ENCODE measurements at places on chromosomes 11 and 22.
A peak's percentile ranks its signal among the peaks of the same experiment; 100 is the strongest.

DNA sequence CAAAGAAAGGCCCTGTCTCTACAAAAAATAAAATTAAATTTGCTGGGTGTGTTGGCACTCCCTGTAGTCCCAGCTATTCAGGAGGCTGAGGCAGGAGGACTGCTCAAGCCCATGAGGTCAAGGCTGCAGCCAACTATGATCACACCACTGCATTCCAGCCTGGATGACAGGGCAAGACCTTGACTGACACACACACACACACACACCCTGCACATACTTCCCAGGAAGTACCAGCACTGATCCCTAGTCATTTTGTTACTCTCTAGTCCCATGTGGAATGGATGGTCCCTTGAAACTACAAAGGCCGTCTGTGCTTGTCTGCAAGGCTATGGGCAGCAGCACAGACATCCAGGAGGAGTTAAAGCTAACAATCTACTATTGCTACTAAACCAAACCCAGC lies 59.7 kb upstream of the CYP2D6 start:
- DNase-seq = no peak

DNA sequence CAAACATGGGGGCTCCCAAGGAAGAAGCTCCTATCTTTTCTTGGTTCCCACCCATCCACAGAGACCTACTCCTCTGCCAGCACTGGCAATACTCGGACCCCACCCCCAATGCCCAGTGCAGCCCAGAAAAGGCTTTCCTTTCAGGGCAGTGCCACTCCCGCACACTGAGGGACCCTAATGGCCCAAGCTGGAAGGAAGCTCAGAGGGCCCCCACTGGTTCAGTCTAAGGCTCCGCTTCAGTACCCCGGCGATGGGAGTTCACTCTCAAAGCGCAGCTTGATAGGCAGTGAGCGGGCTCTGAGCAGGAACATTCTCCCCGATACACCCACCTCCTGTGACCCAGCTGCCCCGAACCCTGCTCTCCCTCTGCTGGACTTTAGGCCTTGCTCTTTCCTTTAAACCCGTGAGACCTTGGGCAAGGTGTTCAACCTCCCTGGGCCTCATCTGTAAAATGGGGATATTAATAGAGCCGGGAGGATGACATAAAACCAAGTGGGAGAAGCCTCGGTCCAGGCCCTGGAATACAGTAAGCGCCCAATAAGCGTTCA lies 48.4 kb downstream of the CHRDL2 start:
- DNase-seq = no peak

- no peak for DNase-seq
Observed at GRCh38 chr22:30288419-30289140, 725 bp downstream of the CASTOR1 start.

GRCh38 chr11:58075781-58076180 lies 45.0 kb downstream of the OR6Q1 start:
- no peak for DNase-seq

DNA sequence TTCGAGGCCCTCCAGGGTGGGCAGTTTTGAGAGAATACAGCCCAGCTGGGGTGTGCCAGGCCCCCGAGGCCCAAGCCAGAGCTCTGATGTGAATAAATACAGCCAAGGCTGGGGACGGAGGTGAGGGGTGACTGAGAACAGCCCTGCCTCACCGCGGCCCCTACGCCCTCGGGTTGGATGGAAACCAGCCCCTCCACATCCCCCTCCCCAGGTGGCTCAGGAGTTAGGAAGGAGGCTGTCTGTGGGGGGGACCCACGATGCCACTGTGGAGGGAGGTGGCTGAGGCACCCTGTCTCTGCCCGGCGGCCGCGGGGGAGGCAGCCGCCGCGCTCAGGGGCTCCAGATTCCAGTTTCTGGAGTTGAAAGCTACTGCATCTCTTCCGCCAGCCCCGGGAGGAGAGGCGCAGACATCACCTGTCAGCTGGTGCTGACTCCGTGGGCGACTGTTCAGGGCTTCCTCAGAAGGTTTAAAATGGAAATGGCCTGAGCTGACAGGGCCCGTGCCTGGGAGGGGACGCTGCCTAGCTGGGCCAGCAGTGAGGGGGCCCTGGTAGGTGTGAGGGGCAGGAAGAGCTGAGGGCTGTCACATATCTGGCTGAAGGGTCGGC lies 1.4 kb downstream of the FLRT1 start:
- no peak for DNase-seq

DNA sequence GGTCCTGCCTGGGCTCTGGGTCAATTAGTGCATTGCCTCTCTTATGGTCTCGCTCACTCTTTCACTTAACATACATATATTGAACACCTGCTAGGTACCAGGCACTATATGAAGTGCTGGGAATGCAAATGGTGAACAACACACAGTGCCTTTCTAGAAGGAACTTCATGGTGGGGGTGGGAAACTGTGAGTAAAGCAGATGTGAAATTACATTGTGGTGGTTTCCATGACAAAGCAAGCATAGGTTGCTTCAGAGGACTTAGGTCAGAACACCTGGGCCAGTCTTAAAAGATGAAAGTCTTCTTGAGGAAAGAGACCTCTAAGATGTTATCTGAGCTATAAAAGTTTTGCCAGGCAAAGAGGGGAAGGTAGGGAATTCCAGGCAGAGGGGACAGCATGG lies 231.3 kb downstream of the BUD13 start:
- no peak for DNase-seq

- DNase-seq = peak; percentile 59
Observed at GRCh38 chr11:68383976-68384501, 71.6 kb downstream of the LRP5 start.

DNA sequence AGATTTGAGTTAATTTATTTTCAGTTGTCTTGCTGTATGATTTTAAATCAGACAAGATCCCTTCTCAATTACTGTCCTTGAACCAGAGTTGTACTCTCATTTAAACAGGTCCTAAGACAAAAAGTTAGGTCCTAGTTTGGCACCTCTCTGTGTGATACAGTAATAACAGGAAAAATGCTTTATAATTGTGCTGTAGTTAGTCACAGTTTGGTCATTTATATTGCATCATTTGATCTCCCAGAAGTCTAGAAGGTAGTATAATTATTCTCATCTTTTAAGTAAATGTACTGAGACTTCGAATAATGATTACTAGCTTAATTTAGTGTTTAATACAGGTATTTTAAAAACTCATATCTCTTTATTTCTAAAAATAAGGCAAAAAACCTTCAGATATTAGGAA lies 18.1 kb upstream of the LUZP2 start:
- DNase-seq = no peak

GRCh38 chr11:13668957-13669521 lies 571 bp downstream of the FAR1 start:
- DNase-seq = peak; percentile 68

DNA sequence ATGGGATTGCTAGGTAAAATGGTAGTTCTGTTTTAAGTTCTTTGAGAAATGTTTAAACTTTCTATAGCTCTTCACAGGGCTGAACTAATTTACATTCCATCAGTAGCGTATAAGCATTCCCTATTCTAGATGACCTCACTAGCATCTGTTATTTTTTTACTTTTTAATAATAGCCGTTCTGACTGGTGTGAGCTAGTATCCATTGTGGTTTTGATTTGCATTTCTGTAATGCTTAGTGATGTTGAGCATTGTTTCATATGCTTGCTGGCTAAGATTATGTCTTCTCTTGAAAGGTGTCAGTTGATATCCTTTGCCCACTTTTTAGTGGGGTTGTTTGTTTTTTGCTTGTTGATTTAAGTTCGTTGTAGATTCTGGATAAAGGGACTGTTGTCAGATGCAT lies 35.9 kb downstream of the MMP27 start:
- DNase-seq = no peak

- DNase-seq = no peak
Observed at GRCh38 chr22:17370026-17370765, 936 bp downstream of the CECR2 start.

GRCh38 chr11:67441098-67441563 lies 2.1 kb downstream of the CORO1B start:
- no peak for DNase-seq

GRCh38 chr11:9263840-9264315 lies 1.3 kb downstream of the DENND5A start:
- peak; percentile 65 for DNase-seq

GRCh38 chr11:65584723-65585171 lies 8.9 kb downstream of the EHBP1L1 start:
- DNase-seq = no peak

DNA sequence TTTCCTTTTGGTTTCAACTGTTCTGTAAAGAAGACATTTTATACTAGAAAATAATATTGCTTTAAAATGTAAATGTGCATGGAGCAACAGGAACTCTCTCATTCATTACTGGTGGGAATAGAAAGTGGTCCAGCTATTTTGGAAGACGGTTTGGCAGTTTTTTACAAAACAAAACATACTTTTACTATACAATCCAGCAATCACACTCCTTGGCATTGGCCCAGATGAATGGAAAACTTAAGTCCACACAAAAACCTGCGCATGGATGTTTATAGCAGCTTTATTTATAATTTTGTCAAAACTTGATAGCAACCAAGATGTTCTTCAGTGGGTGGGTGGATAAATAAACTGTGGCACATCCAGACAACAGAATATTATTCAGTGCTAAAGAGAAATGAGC lies 49.9 kb upstream of the SEPTIN5 start:
- no peak for DNase-seq

- no peak for DNase-seq
Observed at GRCh38 chr11:72687326-72687725, 13.1 kb upstream of the PDE2A start.

- DNase-seq = peak; percentile 28
Observed at GRCh38 chr11:86551288-86552092, 120.9 kb downstream of the ME3 start.

GRCh38 chr22:48249713-48250268 lies 1487.3 kb downstream of the TBC1D22A start:
- no peak for DNase-seq

- DNase-seq = no peak
Observed at GRCh38 chr11:132475026-132475425, 1057.3 kb downstream of the OPCML start.

GRCh38 chr22:46731246-46732040 lies 6.6 kb downstream of the CERK start:
- no peak for DNase-seq

DNA sequence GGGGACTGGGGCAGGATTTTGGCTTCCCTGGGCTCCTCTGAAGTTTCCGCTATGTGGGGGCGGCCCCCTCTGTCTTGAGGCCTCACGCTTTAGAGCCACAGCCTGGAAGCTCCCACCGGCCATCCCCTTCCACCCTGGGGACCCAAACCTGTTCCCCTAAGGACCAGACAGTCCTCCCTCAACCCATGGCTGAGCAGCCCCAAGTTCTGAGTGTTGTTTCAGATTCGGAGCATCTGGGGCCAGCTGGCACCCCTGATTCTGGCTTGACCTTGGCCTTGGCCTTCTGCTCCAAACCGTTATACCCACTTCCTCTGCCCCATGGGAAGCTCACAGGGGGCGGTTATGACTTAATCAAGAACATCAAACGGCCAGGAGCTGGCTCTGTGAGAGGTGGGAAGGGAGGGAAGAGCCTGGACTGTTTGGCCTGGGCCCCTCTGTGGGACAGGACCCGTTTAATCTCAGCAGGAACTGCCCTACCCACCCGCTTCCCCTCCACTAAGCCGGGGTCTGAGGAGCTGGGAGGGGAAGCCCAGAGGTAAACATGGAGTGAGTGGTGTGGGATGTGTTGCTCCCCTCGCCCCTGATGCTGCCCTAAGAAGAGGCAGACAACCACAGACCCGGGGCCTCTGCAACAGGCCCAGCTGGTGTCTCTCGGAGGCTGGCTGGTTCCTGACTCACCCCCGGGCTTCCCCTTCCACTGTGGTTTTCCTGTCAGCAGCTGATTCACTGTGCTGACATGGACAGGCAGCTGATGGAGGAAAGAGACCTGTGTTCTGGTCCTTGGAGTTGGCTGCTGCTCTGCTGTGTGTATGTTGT lies 3.4 kb downstream of the CD82 start:
- DNase-seq = peak; percentile 87

DNA sequence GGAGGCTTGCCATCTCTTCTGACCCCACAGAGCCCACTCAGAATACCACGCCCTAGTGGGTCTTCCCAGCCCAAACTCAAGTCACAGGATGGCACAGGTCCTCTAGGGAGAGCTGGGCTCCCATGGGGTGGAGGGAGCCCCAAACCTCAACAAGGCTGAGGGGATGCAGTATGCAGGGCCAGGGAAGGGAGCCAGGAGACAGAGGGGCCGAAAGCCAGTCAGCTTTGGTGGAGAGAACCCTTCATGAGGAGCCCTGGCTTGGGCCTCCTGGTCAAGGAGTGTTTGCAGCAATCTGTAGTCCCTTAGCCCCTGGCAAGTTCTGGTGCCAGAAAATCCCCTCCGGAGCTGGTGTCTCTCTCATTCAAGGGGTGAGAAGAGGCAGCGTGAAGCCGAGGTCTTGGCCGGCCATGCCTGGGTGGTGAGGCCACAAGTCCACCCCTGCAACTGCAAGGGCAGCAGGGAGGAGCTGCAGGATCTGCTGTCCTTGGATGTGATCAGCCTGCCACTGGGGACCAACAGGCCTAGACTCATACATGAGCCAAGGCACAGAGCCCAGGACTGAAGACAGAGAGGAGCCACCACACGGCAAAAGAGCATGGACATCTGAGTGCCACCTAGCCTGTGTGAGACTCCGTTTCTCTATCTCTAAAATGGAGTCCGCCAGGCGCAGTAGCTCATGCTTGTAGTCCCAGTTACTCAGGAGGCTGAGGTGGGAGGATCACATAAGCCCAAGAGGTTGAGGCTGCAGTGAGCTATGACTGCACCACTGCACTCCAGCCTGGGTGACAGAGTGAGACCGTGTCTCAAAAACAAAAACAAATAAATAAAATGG lies 24.1 kb downstream of the NEAT1 start:
- peak; percentile 33 for DNase-seq

- no peak for DNase-seq
Observed at GRCh38 chr11:64239662-64240434, 1.0 kb upstream of the FKBP2 start.

GRCh38 chr11:43789700-43790443 lies 90.8 kb upstream of the ALKBH3 start:
- no peak for DNase-seq

DNA sequence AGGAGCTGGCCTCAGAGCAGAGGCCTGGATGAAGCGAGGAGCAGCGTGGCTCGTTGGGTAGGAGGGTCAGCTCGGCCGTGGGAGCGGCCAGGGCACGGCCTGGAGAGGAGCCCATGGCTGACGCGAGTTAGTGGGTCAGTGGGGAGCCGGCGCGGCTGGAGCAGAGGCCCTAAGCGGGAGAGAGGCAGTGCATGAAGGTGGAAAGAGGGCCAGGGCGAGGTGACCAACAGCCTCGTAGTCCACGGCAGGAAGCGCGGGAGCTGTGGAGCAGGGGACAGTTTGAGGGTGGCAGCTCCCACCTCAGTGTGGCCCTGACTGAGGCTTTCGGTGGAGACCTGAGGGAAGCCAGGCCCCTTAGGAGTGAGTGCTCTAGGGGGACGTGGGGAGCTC lies 24.1 kb downstream of the DCPS start:
- no peak for DNase-seq

DNA sequence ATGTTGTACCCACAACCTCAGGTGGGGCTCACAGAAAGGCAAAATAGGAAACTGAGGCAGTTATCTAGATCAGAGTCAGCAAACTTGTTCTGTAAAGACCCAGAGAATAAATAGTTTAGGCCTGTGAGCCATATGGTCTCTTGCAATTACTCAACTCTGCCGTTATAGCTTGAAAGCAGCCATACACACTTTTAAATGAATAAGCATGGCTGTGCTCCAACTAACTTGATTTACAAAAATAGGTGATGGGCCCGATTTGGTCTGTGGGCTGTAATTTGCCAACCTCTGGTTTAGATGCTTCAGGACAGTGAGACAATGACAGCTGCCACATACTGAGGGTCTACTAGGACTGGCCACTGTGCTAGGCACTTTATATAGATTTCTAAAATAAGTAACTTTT lies 198.8 kb upstream of the NARS2 start:
- DNase-seq = no peak
